ENCODE measurements at places on chromosomes 4 and X.

DNA sequence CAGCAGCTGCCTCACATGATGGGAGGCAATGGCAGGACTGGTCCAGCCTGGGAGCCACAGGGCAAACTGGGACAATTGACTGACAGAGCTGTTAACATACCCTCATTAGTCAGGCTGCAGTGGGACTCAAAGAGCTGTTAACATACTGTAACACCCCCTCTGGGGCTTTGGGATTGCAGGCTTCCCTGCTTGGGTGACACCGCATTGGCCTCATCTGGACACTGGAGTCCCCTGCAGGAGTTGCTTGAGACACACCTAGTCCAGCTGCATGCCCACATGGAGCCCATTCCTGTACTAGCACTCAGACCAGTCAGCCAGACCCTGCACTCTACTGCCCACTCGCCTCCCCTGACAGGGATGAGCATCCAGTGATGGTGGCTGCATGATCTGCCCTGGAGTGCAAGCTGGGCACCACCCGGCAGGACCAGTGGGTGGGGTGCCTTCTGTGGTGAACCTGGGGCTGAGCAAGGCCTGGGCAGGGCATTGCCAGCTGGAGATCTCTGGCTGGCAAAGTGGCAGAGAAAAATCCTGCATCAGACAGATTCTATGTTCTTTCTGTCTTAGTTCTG is 138.8 kb downstream of the DTHD1 start:
- DNase-seq: no peak

DNA sequence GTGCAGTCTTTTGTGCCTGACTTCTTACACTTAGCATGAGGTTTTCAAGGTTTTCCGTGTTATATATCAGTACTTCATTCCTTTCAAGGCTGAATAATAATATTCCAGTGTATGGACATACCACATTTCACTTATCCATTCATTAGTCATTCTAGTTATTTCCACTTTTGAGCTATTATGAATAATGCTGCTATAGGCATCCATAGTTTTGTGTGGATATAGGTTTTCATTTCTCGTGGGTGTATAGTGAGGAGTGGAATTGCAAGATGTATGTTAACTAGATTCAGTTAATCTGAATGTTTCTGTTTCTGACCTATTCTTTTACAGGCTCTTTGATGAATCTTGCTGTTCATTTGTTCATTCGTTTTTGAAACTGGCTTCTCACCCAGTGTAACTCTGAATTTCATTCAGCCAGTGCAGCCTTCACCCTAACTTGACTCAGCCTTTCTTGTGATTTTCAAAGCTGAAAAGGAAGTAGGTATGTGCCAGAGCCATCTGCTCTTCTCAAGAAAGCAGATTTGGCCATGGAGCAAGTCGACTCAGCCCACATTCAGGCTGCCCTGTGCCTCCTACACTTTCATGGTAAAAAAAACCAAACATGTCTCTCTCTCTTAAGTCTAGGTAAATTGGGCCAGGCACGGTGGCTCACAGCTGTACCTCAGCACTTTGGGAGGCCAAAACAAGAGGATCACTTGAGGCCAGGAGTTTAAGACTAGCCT is 56.3 kb upstream of the NOCT start:
- no peak for DNase-seq

DNA sequence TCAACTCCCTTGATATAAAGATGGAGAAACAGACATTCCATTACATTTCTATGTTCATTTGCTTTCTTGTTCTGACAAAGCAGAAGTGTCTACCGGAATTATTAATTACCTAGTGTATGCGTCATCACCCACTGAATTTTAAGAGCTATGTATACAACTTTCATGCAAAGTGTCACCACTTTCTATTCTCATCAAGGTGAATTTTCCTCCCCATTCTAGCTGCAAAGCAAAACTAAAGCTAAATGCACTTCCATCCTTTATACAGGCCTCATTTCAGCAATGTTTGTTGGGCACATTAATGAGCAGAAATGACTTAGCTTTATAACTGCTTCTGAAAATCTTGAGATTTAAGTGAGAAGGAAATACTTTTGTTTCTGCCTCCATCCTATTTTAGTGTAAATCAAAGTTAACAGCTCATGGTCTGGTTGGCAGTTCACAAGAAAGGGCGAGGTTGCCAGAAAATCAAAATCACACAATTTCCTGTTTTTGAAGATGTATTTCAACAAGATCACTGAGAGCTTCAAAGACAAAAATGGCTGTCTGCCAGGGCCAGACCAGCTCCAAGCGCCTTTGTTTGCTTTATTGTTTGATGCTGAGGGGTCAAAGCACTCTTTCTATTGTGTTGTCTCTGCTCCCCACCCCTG is 7.2 kb upstream of the FAM9C start:
- DNase-seq: no peak

GRCh38 chr4:38684951-38685844 is 21.2 kb downstream of the KLF3 start:
- DNase-seq: no peak

GRCh38 chrX:130841776-130842175 is 61.2 kb downstream of the ENOX2 start:
- DNase-seq: no peak

GRCh38 chr4:3262208-3263052 is 13.5 kb downstream of the MSANTD1 start:
- DNase-seq: no peak

DNA sequence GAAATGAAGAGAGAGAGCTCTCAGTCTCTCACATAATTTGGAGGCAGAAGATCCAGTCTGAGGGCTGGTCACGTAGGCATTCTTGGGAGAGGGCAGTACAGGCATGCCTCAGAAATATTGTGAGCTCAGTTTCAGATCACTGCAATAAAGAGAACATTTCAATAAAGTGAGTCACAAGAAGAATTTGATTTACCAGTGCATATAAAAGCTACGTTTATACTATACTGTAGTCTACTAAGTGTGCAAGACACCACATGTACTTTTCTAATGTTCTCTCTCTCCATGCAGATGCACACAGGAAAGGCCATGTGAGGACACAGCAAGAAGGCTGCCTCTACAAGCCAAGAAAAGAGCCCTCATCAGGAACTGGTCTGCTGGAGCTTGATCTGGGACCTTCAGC is 583.5 kb upstream of the FAT1 start:
- peak; percentile 39 for DNase-seq

DNA sequence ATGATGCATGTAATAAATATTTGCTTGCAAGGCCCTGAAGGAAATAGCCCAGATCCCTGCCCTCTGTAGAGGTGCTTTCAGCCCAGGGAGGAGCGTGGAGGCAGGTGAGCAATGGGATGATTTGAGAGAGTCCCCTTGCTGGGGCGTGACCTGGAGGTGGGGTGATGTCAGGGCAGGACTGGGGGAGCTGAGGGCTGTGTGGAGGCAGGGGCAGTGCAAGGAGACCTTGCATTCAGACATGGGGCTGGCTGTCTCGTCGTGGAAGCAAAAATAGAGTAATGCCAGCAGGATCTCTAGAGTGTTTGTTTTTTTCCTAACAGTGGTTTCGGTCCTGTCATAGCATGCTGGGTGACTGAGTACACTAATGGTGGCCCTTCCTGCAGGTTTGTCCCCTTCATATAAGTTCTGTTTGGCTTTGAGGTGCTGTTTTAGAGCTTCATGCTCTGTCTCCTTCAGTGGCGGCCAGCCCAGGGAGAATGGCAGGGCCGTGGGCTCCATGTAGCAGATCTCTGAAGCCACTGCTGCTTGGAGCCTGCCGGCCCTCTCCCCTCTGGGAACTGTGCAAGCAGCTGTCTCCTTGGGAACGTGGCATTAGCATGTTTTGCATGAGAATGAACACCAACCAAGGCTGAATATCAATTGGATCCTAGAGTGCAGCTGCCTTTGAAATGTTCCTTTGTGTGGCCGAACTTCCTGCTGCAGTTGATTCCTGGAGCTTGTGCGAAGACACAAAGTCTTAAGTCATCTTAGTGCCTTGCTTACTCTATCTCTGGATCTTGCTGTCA is 39.3 kb upstream of the CLDN34 start:
- DNase-seq: peak; percentile 10

DNA sequence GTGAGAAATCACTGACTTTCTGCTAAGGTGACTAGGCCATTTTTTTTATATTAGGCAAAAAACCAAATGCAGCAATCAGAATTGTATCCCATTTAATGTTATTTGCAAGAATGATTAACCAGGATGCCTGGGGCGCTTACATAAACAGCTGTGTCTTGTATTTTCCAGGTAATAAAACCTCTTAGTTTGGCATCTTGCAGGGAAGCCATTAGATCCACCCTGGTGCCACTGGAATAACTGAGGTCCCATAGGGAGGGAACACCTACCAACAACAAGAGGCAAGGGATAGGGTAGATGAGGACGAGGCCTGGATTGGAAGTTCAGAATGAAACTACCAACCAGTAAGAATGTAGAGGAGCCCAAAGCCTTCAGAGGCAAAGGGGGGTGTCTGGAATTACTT is 288.3 kb downstream of the ARHGAP24 start:
- no peak for DNase-seq

DNA sequence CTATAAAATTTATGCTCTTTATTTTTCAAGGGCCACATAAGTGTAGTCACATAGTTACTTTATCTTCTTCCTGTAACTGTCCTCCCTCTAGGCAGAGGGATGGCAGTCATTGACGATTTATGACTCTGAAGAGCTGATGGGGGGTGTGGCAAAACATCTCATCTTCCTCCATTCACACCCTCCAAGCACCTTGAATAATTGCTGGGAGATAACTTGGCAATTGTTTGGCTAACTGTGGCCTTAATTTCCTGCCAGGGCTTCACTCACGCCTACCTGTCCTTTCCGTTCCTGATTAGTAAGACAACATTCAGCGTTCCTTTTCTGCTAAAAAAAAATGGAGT is 329.2 kb downstream of the ARHGAP10 start:
- DNase-seq: no peak

- DNase-seq: peak; percentile 89
Observed at GRCh38 chrX:129759576-129760061, 20.1 kb upstream of the SASH3 start.

- DNase-seq: peak; percentile 89
Observed at GRCh38 chr4:82833696-82834313, 35.2 kb upstream of the SCD5 start.

GRCh38 chrX:50100188-50100587 is 100.6 kb downstream of the AKAP4 start:
- no peak for DNase-seq

DNA sequence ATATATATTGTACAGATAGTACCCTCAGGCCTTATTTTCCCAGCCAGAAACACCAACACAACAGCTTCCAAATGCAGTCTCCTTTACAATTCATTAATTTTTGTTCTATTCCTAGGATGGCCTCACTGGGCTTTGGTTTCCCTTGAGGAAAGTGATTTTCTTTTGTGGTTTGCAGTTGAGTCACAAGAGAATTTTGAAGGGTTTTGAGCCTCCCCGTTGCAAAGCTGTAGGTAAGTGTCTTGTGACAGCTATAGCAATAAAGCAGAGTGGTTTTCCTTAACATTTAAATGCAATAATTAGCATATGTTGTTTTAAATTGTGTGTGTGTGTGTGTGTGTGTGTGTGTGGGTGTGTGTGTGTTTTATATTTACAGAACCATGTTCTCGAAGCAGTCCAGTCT is 54.1 kb upstream of the WDR17 start:
- DNase-seq: peak; percentile 30
